Activated CD8-positive, alpha-beta memory T cell treated with anti-CD3 and anti-CD28 coated beads for 1 hour (primary cell): ENCODE measurements at places on chromosomes 2 and 18.

- DNase-seq: no peak
Observed at GRCh38 chr2:47568164-47568850, 165.4 kb downstream of the MSH2 start.

DNA sequence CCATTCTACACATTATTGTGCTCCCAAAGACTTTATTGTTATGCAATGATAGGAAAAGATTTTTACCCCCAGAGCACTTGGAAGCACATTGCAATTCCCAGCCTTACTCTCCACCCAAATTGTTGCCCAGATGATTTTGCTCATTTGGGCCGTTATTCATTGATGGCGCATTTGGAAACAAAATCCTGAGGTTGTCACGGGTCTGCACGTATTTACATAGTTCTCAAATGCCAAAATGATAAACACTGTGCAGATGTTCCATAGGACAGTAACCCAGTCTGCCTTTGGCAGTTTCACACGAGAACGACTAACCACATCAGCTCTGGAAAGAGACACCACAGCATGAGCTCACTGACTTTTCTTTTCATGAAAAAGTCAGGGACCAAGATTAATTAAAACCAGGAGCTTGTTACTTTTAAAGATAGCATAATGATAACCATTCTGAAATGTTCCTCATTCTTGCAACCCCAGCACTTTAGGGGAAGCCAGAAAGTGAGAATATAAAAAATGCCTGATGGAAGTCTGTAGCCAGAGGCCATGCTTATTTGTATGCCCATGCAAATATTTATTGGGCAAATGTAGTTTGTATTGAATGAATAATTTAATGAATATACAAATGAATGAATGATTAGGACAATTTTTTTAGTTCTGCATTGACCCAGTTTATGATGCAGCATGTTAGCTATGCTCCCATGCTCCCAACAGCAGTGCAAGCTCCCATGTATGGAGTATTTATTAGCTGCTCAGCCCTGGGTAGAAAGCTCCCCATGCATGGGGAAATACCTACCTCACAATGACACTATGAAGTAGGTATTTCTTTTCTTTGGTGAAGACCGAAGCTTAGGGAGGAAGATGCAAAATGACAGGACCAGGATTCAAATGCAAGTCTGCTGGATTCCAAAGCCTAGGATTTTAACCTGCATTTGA, 84.6 kb downstream of the MAIP1 start:
- no peak for DNase-seq

DNA sequence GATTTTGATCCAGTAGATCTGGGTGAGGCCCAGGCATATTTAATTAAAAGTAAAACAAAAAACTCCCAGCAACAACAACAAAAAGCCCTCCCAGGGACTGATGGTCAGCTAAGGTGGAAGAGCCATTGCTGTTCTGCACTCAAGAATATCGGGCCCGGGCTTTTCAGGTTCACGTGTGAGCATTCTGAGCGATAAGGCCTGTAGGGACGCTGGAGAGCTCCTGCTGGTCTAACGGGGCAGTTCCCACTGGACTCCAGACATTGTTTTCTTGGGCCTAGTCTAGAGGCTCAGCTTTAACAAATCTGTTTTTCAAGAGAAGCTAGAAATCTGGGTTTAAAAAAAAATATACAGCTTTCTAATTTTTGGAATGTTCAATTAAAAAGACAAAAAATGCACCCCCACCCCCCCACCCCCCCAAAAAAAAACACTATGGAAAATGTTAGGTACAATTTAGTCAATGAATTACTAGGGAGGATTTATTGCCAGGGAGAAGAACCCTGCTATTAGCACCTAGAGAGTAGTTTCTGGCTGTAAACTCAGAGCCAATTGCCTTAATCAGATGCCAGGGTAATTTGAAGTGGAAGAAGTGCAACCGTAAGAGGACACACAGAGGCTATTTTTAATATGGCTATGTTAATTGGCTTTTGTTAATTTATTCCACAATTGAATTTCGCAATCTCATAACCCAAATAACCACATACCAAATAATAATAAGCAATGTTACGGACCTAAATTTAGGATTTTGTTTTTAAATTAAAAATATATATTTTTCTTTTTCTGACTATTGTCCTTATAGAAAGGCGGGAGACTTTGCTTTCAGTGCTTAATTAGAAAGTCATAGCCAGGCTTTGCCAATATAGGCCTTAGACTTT, 78.9 kb downstream of the MAP4K4 start:
- no peak for DNase-seq

- DNase-seq: no peak
Observed at GRCh38 chr2:222799262-222799918, 61.4 kb upstream of the ACSL3 start.

DNA sequence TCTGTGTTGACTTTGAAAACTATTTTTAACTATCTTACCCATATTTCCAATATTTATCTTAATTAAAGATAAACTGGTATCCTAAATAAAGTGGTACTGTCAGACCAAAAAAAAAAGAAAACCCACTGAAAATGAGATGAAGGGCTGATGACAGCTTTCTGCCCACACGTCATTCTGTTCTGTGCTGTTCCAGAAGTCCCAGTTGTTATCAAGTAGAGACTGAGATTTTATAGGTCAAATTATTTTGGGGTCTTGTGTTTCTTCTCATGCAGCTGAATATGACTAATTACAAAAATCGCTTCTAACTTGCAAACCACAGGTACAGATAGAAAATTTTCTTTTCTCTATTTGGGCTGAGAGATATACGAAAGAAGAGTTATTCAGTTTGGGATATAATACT, 48.7 kb upstream of the KLF7 start:
- DNase-seq: no peak

- DNase-seq: no peak
Observed at GRCh38 chr18:8793445-8794155, 88.2 kb downstream of the MTCL1 start.

DNA sequence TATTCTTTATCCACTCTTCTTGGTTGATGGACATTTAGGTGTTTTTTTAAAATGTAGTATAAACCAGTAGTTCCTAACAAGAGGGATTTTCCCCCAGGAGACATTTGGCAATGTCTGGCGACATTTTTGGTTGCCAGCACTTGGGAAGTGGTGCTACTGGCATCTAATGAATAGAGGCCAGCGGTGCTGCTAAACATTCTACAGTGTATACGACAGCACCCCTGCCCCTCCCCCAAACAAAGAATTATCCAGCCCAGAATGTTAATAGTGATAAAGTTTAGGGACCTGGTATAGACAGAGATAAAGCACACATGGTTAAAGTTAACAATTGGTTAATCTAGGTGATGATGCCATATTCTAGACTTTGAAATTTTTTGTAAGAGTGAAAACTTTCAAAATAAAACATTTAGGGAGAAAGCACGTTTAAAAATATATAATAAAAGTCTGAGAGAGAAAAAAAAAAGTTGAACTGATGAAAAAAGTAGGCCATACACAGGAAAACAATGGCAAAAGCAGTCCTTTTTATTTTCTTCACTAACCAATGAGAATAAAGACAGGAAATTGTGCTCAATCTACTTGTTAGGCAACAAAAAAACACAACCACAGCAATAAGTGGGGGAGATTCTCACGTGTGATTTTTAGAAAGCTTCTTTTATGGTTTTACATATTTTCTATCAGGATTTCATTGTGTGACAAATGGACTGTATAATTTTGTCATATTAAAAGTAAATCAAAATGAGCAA, 14.8 kb downstream of the FBXO48 start:
- DNase-seq: no peak

- DNase-seq: no peak
Observed at GRCh38 chr18:74516271-74517235, 17.7 kb upstream of the CNDP1 start.

GRCh38 chr2:238499731-238500580, 73.2 kb downstream of the ASB1 start:
- no peak for DNase-seq

DNA sequence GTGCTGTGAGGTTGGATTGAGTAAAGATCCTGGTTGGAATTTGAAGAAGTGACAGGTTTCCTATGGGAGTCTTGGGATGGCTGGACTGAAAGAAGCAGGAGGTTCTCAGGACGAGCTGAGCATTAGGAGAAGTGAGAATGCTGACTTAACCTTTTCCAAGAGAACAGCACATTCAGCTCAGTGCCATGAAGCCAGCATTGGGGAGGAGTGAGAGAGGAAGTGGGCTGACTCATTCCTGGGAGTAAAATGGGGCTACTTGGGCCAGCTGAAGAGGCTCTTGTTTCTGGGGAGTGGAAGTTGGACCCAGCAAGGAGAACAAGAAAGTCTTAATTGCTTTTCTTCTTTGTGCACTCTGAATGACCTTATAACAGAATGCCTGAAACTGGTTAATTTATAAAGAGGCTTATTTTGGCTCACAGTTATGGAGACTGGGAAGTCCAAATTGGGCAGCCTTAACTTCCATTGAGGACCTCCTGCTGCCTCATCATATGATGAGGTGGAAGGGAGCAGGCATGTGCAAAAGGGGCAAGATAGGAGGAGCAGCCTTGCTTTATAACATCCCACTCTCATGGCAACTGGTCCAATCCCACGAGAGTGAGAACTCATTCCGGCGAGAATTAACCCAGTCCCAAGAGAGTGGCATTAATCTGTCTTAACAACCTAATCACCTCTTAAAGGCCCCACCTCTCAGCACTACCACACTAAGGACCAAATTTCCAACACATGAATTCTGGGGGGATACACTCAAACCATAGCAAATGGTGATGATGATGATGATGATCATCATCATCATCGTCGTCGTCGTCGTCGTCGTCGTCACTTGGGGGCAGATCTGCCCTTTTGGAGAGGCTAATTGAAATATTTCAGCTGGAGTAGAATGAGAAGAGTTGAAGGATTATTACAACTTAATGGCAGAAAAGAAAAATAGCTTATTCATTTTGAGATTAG, 26.1 kb downstream of the DGUOK start:
- DNase-seq: no peak
